ENCODE measurements at places on chromosomes 13 and 19.

DNA sequence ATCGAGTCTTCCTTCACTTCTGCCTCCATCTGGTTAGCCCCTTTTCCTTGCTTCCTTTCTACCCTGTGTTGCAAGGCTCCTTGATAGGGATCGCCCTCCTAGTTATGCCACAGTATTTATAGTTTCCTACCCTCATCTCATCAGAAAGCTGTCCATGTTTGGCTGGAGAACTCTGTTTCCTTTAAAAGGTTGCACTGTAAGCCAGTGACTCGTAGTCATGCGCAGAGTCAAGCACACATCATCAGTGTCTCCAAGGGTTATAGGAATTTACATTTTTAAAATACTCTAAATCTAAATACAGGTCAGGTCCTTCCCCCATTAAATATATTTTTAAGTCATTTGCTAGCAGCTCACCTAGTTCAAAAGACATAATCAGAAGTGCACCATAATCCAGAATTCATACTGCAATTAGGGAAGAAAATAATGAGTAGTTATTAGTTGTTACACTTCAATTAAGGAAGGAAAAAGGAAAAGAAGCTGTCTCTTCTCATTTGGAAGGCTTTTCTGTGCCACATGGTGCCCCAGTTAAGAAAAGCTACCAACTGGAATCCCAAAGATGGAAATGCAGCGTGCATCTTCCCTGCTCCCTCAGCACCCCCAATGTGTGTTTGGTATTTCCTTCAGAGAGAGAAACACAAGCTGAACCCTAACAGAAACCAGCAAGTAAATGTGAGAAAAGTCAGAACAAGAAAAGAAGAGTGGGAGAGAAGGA, 81.0 kb downstream of the GPR12 start:
- peak; percentile 69 for DNase-seq

GRCh38 chr13:23629566-23630272, 59.5 kb downstream of the TNFRSF19 start:
- no peak for DNase-seq

DNA sequence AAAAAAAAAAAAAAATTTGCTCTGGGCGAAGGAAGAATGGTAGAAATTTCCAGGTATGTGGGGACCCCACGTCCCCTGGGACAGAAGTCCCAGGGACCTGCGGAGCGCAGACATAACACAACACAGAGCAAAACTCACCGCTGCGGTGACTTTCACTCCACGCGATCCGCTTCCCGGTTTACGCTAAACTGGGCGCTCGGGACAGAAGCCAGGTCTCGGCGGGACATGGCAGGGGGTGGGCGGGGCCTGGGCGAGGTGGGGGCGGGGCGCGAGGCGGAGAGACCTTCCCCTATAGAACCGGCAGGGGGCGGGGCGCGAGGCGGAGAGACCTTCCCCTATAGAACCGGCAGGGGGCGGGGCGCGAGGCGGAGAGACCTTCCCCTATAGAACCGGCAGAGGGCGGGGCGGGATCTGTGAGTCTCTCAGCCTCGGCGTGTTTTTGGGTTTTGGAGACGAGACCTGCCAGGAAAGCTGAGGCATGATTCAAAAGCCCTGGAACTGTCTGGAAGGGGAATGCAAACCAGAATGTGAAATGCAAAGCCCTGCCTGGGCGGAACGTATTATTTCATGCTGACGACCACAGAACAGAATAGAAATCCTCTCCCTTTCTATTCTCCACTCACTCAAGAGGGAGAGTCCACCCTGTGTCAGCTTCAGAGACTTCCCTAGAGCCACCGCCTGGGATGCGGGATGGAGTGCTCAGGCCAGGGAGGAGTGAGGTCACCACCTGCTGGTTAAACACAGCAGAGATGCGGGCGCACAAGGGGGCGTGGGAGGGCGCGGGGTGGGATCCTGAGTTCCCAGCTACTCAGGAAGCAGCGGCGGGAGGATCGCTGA, 20.2 kb upstream of the ERVV-1 start:
- DNase-seq, result peak; percentile 78

GRCh38 chr13:39249982-39250381, 211.7 kb downstream of the NHLRC3 start:
- DNase-seq, result no peak

DNA sequence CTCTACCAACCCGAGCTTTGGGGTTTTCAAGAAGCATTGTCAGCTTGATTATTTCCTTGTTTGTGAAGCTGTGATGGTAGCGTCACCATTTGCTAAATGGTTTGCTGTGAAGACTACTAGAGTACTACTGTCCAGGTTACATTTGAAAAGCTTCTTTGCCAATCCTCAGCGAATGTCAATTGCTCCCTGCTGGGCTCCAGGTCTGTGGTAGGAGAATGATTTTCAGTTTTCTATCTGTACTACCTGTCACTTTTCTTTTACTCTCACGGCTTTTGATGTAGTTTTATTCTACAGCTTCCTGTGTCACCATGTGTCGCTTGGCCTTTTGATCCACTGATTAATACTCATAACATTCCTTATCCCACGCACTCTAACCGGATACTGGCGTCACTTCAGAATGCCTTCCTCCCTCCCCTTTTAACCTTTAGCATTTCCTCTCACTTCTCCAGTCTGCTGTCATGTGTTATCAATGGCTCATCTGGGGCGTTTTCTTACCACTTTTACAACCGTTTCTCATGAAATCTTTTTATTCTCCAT, 7.5 kb upstream of the GPR183 start:
- no peak for DNase-seq

GRCh38 chr19:31339411-31339810, 9.8 kb downstream of the TSHZ3 start:
- DNase-seq, result no peak

GRCh38 chr13:33911521-33911920, 93.6 kb downstream of the RFC3 start:
- DNase-seq, result no peak

DNA sequence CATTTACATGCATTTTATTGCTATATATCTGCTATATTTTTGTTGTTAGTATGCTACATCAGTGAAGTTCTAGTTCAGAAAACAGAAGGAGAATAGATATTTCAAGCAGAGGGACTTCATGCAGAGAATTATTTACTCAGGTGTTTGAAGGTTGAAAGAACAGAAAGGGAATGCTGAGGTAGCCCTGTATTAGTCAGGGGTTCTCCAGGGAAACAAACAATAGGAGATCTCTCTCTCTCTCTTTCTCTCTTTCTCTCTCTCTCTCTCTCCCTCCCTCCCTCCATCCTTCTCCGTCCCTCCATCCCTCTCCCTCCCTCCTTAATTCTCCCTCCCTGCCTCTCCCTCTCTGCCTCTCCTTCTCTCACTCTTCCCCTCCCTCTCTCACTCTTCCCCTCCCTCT, 114.3 kb upstream of the TDRD3 start:
- DNase-seq, result no peak

GRCh38 chr13:71039440-71039839, 827.6 kb downstream of the DACH1 start:
- no peak for DNase-seq

GRCh38 chr13:85332615-85333014, 466.6 kb downstream of the SLITRK6 start:
- DNase-seq, result no peak

DNA sequence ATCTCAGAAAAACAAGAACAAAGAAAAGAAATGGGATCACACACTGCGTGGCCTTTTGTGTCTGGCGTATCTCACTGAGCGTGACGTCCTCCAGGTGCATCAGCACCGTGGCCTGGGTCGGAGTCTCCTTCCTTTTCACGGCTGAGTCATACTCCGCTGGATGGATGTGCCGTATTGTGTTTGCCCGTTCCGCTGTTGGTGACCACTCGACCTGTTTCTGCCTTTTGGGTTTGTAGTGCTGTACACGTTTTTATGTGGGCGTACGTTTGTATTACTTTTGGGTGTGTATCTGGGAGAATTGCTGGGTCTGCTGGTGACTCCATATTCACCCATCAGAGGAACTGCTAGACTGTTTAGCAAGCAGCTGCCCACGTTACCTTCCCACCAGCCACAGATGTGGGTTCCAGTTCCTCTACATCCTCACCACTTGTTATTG, 11.4 kb downstream of the ARID3A start:
- no peak for DNase-seq

DNA sequence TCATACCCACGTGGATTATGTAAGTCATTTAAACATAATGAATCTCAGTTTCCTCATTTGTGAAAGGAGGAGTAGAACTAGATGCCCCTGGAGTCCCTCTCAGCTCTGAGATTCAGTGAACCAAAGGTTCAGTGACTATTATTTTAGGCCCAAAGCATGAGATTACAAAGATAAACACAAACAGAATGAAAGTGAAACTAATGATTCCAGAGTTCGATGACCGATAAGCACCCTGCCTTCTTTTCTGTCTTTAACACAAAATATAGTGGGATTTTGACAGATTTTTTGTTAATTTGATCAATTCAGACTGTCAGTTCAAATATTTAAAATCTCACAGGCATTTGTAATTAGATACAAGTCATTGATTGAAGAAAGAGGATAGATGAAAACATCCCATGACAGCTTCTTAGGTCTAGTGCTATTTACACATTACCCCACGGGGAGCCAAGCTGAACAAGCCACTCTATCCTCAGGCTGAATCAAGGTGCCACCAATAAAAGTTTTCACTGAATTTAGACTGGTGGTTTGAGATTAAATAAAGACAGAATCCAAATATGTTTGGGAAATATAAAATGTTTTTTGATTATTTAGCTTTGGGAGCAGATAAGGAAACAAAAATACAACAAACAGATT, 64.6 kb upstream of the RAP2A start:
- DNase-seq, result peak; percentile 37
